Muscle of back (tissue), 13 donors: ENCODE measurements at places on chromosomes 6 and 20.

- no peak for DNase-seq
Measured at GRCh38 chr6:38320358-38320757, 319.4 kb downstream of the BTBD9 start.

- DNase-seq: peak; percentile 47
Measured at GRCh38 chr6:26311012-26311384, 54.0 kb upstream of the BTN3A2 start.

GRCh38 chr6:129493354-129493902 is 216.5 kb downstream of the ARHGAP18 start:
- peak; percentile 29 for DNase-seq

DNA sequence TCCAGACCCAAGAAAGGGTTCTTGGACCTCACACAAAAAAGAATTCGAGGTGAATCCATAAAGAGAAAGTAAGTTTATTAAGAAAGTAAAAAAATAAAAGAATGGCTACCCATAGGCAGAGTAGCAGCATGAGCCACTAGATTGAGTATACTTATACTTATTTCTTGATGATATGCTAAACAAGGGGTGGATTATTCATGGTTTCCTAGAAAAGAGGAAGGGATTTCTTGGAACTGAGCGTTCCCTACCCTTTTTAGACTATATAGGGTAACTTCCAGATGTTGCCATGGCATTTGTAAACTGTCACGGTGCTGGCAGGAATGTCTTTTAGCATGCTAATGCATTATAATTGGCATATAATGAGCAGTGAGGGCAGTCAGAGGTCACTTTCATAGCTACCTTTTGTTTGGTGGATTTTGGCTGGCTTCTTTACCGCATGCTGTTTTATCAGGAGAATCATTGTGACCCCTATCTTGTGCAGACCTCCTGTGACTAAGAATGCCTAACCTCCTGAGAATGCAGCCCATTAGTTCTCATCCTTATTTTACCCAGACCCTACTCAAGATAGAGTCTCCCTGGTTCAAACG is 44.3 kb downstream of the TENT5A start:
- DNase-seq: no peak

- peak; percentile 71 for DNase-seq
Measured at GRCh38 chr6:40587240-40588069, at the start of gene LRFN2. Gene LRFN2 (minus strand): TSS chr6:40587364.

- DNase-seq: no peak
Measured at GRCh38 chr6:31525932-31526591, 2.7 kb upstream of the MCCD1 start.

GRCh38 chr6:151993364-151993763 is 185.9 kb downstream of the ESR1 start:
- no peak for DNase-seq

- DNase-seq: no peak
Measured at GRCh38 chr6:137206577-137206976, 12.6 kb downstream of the IFNGR1 start.

GRCh38 chr6:161338015-161338414 is 64.2 kb upstream of the AGPAT4 start:
- no peak for DNase-seq

GRCh38 chr6:128886706-128887105 is 3.8 kb downstream of the LAMA2 start:
- DNase-seq: no peak

- no peak for DNase-seq
Measured at GRCh38 chr20:50215926-50216325, 25.3 kb downstream of the CEBPB start.

DNA sequence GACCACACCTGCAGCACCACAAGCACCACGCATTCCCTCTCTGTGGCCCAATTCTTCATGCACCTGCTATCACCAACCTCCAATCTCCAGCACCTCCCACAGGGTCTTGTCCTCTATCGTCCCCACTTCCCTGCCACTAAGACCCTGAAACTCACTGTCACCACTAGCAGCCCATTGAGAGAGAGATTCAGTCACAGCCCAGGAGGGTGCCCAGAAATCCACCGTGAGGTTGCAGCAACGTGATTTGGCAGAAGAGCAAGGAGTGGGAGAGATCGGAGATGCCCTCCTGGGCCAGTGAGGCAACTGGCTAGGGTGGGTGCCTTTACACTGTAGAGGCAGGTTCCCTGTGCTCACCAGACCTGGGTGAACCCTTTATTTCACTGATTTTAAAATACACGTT is 90.1 kb downstream of the ANKRD60 start:
- no peak for DNase-seq

DNA sequence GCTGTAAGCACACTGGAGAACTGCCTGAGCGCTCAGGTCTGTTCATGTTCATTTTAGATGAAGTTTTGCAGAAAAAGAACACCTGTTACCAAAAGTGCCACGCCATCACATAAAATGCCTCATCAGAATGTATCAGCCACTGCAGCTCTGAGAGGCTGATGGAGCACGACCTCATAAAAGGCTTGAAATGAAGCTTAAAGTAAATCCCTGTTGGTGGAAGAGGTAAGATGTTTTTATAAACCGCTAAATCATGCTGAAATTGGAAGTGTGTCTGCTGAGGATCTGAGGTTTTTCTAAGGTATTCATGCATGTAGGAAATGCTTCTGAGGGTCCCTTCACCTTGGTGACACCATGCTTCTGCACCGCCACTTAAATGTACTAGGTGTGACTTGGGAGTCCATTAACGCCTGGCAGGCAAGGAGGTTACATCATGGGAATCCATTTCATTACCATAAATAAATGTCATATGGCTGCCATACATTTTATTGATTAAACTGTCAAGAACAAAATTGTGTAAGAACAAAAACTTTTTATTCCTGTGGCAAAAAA is 363.1 kb upstream of the AGPAT4 start:
- DNase-seq: no peak
